ENCODE measurements at places on chromosomes 13 and 19.

GRCh38 chr13:22629374-22629773 lies 551.4 kb upstream of the SGCG start:
- no peak for DNase-seq

GRCh38 chr13:91111476-91112200 lies 235.8 kb upstream of the MIR17HG start:
- no peak for DNase-seq

- DNase-seq: no peak
Measured at GRCh38 chr13:113628291-113629270, 29.4 kb downstream of the ATP4B start.

GRCh38 chr13:44305917-44306370 lies 67.7 kb upstream of the SERP2 start:
- no peak for DNase-seq

GRCh38 chr13:107239213-107239612 lies 671.3 kb upstream of the ARGLU1 start:
- DNase-seq: no peak

- peak; percentile 52 for DNase-seq
Measured at GRCh38 chr19:34269968-34270621, 15.7 kb downstream of the GARRE1 start.

DNA sequence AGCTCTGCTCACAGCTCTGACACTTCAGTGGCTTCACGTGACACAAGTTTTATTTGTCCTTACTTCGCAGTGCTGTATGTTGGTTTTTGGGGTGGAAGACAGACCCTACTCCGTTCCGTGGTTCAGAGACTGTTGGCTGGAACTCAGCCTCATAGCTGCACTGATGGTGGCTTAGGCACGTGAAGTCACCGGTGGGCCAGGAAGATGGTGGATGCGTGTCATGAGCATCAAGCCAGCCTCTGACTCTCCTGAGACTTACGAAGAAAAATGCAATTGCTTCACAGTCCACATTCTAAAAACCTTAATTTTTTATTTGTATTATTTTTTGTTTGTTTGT lies 161.4 kb upstream of the SOX1 start:
- no peak for DNase-seq

GRCh38 chr19:28242317-28242927 lies 970.5 kb downstream of the UQCRFS1 start:
- peak; percentile 23 for DNase-seq

All from putamen (tissue), 1 donor.